ENCODE measurements at places on chromosomes 5 and 9.

GRCh38 chr5:34038390-34038789, 4.6 kb downstream of the C1QTNF3 start:
- DNase-seq, result peak; percentile 48

DNA sequence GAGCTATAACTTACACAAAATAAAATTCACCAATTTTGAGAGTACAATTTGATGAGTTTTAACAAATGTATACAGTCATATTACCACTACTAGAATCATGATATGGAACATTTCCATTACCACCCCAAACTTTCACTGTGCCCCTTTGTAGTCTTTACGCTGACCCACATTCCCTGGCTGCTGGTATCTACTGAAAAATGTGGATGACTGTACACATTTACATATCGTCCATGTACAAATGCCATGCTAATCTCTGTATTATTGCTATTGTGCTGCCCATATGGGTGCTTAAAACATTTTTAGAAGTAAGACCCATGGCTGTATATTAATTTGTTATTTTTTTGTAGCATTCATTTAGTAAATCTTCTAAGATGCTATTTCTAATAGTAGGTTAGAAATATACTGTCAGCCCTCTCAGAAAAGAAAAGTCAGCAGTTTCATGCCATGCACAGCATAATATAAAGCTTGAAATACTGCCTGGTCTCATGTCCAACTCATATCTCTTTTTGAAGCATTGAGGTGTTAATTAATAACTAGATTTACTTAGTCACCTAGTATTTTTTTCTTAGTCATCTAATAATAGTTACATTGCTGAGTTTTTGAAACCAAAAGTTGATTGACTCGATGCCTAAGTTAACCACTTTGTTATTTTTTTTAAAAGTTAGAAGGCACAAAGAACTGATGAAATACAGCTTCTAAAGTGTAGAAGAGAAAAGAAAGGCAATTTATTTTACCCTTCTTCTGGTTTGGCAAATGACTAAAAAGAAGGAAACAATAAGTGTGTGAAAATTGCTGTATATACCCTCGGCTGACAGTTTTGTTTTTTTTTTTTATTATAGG, 188.3 kb upstream of the MEF2C start:
- DNase-seq, result no peak

DNA sequence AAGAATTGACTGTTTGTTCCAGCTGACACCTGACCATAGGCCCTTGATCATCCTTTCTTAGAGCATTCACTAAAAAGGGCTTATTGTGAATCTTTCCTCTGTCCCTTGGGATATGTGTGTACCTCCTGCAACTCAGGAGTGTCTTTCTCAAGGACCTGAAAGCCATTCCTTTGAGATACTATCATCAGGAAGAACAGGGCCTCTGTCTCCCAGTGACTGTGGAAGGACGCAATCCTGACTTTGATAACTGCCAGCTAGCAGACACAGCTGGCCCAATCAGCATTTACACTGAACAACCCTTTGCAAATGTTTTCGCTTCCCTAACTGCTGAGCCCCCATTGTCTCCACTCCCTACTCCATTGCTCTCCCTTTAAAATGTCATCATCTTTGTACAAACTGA, 144.4 kb downstream of the RMI1 start:
- DNase-seq, result no peak

- peak; percentile 92 for DNase-seq
Observed at GRCh38 chr5:179818746-179819295, 1.9 kb upstream of the SQSTM1 start.

DNA sequence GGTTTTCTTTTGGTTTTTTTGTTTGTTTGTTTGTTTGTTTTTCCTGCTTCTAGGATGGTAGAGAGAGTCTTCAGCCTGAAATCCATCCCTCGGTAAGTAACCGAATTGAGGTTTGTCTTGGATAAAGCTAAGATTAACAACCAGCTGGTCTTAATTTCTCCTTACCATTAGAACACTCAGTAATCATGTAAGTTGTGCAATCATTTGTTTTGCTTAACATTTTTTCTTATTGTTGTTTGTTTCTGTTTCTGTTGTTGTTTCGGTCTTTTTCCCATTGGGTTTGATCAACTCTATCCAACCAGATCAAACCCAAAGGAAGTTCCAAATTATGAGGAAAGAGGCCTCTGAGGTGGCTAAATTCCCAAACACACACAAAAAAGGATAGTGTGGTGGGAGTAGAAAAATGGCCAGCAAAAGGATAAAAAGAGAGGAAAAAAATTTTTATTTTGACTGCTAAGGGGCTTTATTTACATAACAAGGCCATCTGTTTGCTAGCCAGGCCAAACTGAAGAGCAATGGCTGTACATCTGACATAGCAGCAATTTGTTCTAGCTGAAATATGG, 49.6 kb upstream of the ANKRD31 start:
- no peak for DNase-seq

- DNase-seq, result no peak
Observed at GRCh38 chr5:133130387-133131118, 78.7 kb downstream of the HSPA4 start.

DNA sequence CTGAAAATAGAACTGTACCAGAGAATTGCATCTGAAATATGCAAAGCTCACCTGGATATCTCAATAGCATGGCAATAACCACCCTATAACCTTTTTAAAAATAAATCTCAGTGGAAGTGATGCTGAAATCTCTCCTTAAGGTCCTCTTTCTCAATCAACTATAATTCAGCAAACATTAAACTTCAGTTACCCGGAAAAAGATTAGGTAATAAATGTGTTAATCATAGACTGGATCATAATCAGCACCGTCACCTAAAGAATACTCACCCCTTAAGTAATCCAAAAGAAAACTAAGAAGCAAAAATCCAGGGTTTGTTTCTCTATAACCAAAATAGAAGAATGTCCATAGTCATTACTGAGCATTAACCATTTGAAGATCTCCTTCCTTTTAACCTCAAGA, 44.3 kb upstream of the DENND4C start:
- no peak for DNase-seq

GRCh38 chr9:35303567-35303966, 141.8 kb downstream of the UNC13B start:
- no peak for DNase-seq

GRCh38 chr5:138449501-138450239, 10.8 kb downstream of the REEP2 start:
- DNase-seq, result peak; percentile 82

DNA sequence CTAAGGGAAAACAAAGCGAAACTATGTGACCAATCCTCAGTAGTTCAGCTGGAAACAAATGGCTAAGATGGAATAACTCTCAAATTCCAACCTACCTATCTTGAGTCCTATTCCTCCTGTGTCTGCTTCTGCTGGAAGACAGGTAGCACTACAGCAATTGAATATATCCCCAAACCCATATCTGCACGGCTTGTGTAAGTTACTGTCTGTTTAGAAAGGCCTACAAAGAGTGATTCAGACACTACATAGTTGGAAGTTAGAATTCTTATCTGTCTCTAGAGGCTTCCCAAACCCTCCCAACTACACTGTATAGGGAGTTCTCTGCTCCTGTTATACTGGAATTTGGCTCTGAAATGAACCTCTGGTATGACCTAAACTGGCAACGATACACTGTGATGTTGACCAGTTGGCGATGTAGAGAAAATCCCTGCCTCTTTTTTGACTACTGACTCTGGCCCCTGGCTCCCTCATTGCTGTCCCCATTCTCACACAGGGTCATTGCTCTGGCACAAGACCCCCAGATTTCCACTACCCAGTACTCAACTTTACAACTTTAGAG, 22.6 kb upstream of the NADK2 start:
- no peak for DNase-seq

DNA sequence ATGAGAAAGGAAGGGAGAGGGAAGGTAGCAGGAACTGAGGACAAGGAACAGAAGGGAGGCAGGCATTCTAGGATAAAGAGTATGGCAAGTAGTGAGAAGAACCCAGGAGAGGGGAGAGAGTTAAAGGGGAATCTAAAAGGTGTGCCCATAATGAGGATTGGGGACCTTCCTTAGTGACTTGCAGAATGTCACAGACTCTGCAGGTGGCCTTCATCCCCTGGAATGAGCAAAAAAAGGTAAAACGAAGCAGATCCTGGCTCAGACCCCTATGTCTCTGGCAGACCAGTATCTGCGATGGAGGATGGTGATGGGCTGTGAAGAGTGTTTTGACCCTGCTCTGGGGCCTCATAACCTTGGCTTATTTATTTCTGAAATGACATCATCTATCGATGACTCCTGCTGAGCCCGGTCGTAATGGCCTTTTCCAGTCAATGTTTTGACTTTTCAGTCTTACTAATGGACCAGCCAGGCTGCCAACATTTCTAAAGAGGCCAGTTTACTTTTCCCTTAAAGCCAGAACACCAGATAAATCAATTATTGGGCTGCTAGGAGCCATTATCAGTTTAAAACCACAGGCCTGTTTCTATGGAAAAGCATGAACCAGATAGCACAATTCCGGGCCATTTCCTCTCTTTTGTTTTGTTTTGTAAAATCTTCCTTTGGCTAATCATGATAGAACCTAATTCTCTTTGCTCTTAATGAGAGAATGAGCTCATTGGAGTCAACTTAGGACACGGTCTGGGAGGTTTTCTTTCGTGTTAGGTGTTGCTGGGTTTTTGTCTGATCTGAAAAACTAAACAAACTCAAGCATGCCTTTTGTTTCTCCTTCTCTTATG, 3.1 kb downstream of the TMOD1 start:
- no peak for DNase-seq

- DNase-seq, result no peak
Observed at GRCh38 chr9:2461892-2462291, 159.7 kb upstream of the VLDLR start.

DNA sequence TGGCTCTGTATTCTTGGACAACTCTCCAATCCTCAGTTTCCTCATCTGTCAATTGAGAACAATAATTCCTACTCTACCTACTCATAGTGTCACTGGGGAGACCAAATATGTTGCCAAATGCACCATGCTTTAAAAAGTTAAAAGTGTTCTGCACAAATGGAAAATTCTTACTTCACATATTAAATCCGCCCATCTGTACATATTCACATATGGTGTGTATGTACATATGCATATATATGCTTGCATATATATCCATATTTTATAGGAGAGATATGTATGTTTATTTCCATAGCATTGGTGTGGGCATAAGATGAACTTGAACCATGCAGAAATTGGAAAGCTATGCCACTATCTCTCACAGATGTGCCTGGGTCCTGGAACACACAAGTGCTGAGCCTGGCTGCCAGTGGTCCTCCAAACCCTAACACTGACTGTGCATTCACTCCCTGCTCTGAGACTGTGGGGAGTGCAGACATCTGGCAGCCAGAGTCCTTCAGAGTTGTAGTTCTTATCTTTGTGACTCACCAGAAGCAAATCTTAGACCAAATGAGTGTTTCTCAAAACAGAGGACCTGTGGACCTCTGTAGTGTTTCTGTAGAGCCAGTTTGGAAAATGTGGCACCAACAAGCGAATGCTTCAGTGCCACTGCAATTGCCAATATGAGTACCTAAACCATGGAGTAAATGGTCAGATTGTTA, 168.7 kb downstream of the GRIA1 start:
- peak; percentile 90 for DNase-seq

- DNase-seq, result no peak
Observed at GRCh38 chr9:124312290-124313265, 54.8 kb downstream of the NEK6 start.

- DNase-seq, result no peak
Observed at GRCh38 chr9:34630402-34631154, 1.7 kb upstream of the ARID3C start.

- no peak for DNase-seq
Observed at GRCh38 chr9:133932633-133933032, 59.5 kb downstream of the VAV2 start.

- no peak for DNase-seq
Observed at GRCh38 chr5:76942581-76942980, 10.3 kb upstream of the CRHBP start.

DNA sequence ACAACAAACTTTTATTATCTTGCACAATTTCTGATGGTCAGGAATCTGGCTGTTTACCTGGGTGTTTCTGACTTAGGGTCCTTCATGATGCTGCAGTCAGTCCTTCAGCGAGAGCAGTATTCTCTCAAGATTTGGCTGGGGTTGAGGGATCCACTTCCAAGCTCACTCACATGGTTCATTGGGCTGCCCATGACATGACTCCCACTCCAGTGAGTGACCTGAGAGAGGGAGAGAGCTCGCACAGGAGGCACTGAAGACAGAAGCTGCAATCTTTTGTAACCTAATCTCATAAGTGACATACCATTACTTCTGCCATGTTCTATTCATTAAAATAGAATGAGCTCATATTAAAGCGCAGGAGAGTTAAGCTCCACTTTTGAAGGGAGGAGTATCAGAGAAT, 212.6 kb downstream of the SPATA31D1 start:
- no peak for DNase-seq

- no peak for DNase-seq
Observed at GRCh38 chr5:170075696-170076095, 30.0 kb upstream of the FOXI1 start.

GRCh38 chr5:170752257-170753215, 31.0 kb upstream of the GABRP start:
- DNase-seq, result peak; percentile 73

DNA sequence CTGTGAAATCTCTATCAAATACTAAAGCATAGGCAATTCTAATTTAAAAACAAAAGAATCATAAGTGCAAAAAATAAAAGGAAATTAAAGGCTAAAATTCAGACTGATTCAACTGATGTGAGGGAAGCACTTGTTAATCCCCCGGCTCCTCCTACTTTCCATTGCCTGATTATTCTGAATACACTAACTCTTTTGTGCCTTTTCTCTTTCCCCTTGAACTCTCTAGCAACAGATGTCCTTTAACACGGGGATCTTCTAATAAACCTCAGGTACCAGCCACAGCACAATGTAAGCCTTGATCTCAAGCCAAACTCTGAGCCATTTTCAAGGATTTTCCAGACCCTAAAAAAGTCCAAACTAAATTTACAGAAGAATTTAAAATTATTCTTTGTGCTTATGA, 61.5 kb downstream of the KCNV2 start:
- DNase-seq, result no peak

DNA sequence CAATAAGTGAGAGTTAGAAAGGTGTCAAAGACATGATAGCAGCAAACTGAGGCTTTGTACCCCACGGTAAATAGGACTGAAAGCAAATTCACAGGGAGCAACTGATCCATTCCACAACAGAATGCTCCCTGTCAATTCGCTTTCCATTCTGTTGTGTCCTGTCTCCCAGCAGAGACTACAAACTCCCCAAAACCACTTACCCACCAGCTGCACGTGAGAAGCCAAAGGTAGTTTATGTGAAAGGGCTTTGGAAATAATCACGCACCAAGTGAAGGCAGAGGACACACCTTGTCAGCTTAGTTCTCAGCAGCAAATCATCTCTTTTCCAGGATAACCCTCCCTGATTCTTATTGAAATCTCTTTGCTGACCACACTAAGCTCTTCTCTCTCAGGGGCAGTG, 46.6 kb upstream of the IL17B start:
- no peak for DNase-seq

- DNase-seq, result no peak
Observed at GRCh38 chr5:151254556-151254955, 1.6 kb downstream of the GM2A start.

GRCh38 chr9:112487799-112488340, 1.2 kb downstream of the KIAA1958 start:
- DNase-seq, result peak; percentile 7

- DNase-seq, result no peak
Observed at GRCh38 chr5:124669300-124669648, 77.2 kb downstream of the ZNF608 start.

Data from umbilical cord (tissue), 2 donors.